ENCODE measurements at places on chromosomes 12 and 14. TPM values are rescaled to one million over a fixed set of nuclear protein-coding genes. Genes with fewer than 3 reads are reported as not detected.

SMCO2 gene
- total RNA-seq, result not detected

ANP32D gene
- total RNA-seq, result not detected

TEX22 gene
- total RNA-seq, result not detected

SIX6 gene
- total RNA-seq, result not detected

GRCh38 chr14:67853715-67854114 lies 34.1 kb downstream of the RAD51B start:
- DNase-seq, result no peak

DNA sequence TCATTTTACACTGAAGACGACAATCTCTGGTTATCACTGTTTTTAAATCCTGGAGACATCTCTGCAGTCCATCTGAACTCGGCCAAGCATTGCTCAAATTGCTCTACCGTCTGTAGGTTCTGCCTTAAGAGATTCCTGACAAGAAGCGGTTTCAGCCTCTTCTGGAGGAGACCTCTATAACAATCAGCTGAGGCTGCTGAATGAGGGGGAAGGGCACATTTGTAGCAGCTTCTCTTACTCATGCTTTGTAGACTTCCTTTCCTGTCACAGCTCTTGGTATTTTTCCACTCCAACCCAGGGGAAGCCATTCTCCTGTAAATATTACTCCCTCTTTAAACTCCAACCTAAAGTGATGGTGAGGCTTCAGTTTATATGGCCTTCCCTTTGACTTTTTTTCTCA lies 3.0 kb downstream of the ARG2 start:
- no peak for DNase-seq

DNA sequence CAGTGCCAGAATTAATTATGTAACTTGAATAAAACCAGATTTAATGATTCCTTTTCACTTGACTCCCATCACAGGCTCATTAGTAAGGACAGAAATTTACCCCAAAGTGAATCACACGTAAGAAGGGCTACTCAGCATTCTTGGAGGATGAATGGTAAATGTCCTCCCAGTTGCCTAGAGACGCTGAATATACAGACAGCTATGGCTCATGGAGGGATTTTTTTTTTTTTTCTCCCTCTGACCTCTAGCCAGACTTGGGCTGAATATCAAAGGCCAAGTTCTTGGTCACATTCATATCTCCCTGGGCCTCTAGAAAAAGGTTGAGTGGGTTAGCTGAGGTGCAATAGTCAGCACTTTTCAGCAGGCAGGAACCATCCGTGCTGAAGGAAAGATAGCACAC lies 77.5 kb downstream of the PHLDA1 start:
- peak; percentile 89 for DNase-seq

DNA sequence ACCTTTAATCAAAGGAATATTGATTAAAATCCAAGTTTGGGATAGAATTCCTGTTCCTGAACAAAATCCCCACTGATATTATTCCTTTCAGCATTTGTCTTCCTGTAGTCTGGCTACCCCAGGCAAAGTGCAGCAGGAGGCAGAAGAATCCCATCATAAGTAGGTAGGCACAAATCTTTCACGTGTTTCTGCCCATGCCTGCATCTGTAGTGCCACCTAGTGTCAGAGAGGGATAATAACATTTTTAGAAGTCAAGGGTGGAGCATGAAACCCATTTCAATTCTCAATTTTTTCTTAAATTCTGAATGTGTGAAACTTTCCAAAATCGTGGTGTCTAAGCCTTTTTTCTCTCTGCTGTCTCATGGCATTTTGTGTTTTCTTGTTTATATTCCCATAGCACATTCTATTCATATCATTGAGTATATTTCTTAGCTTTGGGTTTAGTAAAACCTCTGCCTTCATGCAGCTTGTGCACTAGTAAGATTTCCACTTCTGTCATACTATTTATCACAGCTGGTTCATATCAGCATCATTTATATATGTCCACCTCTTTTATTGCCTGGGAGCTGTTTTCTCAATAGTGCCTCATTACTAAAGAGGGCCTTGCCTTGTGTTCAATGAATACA lies 47.8 kb upstream of the RERG start:
- peak; percentile 78 for DNase-seq
